ENCODE measurements at places on chromosomes 7 and 10. TPM values are rescaled to one million over a fixed set of nuclear protein-coding genes. Genes with fewer than 3 reads are reported as not detected.

DNA sequence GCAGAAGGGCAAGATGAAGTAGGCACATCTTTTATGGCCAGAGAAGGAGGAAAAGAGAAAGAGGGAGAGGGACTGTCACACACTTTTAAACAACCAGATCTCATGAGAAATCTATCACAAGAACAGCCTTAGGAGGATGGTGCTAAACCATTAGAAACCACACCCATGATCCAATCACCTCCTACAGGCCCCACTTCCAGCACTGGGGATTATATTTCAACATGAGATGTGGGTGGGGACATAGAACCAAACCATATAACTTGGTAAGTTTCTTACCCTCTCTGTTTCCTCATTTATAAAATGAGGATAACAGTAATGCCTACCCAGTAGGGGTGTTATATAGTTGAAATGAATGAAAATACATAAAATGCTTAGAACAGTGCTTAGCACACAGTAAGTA is 66.0 kb downstream of the CHCHD3 start:
- DNase-seq: no peak

DNA sequence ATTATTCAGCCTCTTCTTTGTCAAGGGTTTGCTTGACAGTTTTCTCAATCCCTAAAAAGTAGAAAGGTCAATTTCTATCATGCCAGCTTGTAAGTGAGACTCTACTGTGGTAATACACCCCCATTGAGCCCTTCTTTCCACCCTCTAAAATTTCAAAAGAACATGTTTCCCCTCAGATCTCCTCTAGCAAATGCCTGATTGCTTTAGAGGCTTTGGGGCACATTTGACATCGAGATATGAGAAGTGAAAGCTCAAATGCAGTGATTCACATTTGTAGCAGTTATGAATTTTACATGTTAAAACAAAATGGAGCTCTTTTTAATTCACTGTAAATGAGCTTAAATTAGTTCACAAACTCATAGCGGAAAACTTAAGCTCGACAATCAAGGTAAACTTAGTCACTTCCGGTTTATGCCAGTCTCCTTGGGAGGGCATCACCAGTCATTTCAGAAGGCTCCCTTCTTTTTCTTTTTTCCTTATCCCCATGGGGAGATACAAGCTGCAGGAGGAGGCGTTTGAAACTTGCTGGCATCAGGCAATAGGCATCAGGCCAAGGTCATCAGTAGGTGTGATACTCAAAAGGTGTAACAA is 55.3 kb upstream of the ADO start:
- DNase-seq: no peak

GRCh38 chr7:55572378-55573233 is at the start of gene VOPP1:
TSS of gene VOPP1 (minus strand) at chr7:55572502. CDS start at chr7:55572324, 178 bp downstream.
- DNase-seq: no peak

GRCh38 chr7:128135159-128135514 is 103.9 kb upstream of the LRRC4 start:
- no peak for DNase-seq

DNA sequence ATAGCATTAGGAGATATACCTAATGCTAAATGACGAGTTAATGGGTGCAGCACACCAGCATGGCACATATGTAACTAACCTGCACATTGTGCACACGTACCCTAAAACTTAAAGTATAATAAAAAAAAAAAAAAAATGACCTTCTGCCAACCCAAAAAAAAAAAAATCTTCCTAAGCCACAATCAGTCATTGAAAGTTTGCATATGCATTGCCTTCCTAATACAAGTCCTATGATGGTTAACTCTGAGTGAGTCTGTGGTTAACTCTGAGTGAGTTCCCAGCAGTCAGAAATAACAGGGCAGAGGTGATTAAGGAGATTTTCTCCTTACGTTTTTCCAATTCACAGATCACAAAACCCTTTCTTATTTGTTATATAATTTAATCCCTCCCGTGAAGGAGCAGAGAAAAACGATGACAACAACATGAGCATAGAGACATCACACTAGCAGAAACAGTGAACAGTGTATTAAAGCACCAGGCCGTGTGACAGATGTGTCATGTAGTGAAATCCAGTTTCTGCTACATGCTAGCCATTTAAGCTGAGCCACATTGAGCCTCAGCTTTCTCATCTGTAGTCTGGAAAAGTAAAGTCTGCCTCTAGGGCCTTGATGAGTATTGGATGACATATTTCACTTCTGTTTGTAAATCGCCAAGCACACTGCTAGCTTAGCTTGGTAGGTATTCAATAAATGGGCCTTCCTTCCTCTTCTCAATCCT is 7.4 kb upstream of the RNF148 start:
- no peak for DNase-seq

DNA sequence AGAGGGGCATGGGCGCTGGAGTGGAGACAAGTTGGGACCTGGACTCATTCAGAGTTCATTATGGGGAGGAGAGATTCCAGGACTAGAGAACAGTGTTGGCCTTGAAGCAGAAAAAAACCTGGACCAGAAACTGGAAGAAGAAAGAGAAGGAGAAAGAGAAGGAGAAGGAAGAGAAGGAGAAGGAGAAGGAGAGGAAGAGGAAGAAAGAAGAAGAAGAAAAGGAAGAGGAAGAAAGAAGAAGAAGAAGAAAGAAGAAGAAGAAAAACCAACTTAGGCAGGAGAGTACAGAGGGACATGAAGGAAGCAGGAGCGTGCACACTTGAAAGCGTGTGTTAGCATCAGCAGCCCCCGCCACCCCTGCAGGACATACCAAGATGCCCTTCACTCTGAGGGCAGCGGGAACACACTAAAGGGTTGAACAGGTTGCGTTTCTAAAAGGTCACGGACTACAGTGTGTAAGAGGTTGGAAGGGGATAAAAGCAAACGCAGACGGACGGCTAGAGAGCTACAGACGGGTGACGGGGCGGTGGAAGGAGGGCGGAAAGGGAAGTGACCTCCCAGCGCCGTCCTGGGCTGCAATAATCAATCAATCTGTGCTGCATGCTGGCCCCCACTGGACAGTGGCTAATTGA is 95.3 kb downstream of the SEC61G start:
- no peak for DNase-seq

DNA sequence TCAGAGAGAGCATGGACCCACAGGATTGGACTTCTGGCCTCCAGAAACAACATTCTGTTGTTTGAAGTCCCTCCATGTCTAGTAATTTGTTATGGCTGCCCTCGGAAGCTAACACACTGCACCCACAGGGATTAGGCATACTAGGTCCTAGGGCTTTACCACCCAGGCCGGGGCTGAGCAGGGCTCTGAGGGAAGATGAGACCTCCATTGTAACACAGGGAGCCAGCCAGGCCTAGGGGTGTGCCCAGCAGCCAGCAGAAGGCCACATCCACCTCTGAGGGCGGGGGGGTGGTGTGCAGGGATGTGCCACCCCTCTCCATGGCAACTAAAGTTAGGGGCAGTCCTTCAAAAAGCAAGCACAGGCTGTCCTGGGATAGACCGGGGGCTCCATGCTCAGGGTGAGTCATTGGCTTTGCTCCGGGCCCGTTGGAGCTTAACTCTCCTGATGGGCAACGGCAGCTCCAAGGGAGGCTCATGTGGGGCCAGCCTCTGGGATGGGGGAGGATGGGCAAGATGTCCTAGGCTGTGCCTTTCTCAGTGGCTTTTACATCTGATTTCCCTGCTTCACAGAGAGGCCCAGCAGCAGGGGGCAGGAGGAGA is 96.6 kb upstream of the GPR26 start:
- no peak for DNase-seq

GRCh38 chr10:109931163-109931562 is 7.9 kb upstream of the XPNPEP1 start:
- no peak for DNase-seq

DNA sequence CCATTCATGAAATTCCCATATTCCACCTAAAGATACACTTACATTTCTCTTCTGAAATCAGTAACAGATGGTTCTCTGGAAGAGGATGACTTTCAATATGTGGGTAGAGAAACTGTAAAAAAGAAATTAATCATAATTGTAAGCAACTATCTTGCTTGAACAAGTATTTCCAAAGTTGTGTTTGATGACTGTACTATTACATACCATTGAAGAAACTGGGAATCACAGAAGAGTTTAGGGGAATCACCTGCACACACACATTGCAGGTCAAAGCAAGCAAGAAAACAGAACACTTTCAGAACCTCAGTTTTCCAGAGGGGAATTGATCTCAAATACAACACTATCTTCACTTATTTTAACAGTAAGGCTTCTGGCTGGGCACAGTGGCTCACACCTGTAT is 33.6 kb downstream of the GSAP start:
- no peak for DNase-seq

DNA sequence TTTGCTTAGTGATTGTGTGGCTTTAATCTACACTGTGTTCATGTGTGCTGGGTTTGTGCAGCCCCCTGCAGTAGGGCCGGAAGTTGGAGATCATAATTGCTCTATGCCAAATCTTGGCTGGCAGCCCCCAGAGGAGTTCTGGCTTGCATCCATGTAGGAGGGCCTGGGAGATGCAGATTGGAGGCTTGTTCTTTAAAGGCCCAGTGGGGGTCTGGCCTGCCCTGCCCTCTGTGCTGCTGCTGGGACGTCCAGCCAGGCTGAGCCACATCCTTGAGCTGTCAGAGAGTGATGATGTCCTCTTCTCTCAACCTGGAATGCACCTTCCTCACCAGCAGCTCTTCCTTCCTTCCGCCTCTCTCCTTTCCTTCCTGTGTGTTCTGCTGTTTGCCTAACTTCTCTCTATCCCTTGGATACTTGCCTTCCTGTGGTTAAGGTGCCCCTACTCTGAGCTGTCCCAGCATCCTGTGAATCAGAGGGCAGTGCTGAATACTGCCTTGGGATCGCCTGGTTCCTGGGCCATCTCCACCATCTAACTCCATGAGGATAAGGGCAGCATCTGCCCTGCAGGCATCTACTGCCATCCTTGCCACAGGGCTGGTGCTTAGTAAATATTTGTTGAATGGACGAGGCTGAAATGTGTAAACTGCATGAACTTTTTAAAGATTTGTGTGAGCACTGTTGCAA is 30.2 kb downstream of the DOCK1 start:
- no peak for DNase-seq

DNA sequence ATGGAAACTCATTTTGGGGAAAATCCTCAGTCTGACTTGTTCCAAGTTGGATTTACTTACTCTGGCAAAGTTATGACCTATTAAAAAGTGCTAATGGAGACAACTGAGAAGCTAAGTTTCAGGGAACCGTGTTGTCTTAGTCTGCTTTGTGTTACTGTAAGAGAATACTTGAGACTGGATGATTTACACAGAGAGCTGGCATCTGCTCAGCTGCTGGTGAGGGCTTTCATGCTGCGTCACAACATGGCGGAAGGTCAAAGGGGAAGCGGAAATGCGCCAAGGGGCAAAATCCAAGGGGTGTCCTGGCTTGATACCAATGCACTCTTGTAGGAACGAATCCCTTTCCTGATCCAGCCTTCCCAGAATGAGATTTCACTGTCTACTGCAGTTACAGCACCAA is 46.4 kb downstream of the MTURN start:
- DNase-seq: no peak

- DNase-seq: peak; percentile 75
Measured at GRCh38 chr10:15859906-15860691, at the start of gene MINDY3. TSS of gene MINDY3 (minus strand) at chr10:15860507. CDS start at chr10:15860299, 208 bp downstream.

DNA sequence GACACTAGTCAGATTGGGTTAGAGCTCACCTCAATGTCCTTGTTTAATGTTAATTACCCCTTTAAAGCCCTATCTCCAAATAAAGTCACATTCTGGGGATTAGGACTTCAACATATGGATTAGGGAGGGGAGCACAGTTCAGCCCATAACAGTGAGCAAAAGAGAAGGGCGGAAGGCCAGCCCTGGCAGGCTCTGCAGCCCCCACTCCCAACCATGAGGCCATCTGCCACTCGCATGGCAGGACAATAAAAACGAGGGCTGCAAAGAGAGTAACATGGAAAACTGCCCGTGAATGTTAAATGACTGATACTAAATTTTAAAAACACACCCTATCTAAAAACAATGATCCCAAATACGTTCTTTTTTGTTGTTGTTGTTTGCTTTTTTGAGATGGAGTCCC is 38.7 kb downstream of the RGS10 start:
- DNase-seq: no peak

SAP25 gene
- polyA plus RNA-seq: 2.5 TPM

ITGA8 gene
- polyA plus RNA-seq: 34.0 TPM

MEOX2 gene
- polyA plus RNA-seq: 5.6 TPM
